ENCODE measurements at places on chromosomes 12 and 14.

DNA sequence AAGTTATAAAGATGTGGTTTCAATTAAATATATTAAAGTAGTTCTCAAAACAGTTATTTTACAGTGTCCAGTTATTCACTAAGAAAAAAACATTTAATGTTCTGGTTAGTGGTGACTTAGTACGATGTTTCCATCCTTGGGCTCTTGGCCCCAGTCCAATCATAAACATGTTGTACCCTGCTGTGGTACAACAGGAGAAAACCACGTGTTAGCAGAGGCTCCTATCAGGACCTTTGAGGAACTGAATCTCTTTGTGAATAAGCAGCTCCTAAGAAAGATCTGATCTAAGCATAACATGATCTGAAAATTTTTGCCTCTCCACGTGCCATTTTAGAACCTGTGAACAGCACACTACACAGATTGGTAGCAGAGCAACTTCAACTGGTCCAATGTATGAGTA lies 234.0 kb downstream of the SYT1 start:
- no peak overlapping the region for H3K27ac ChIP-seq
- H3K4me1 ChIP-seq = no peaks in the 10 kb centered on the region
- H3K27me3 ChIP-seq = no peaks in the 10 kb centered on the region
- no peak overlapping the region for H3K4me3 ChIP-seq
- H3K36me3 ChIP-seq = no peaks in the 10 kb centered on the region

DNA sequence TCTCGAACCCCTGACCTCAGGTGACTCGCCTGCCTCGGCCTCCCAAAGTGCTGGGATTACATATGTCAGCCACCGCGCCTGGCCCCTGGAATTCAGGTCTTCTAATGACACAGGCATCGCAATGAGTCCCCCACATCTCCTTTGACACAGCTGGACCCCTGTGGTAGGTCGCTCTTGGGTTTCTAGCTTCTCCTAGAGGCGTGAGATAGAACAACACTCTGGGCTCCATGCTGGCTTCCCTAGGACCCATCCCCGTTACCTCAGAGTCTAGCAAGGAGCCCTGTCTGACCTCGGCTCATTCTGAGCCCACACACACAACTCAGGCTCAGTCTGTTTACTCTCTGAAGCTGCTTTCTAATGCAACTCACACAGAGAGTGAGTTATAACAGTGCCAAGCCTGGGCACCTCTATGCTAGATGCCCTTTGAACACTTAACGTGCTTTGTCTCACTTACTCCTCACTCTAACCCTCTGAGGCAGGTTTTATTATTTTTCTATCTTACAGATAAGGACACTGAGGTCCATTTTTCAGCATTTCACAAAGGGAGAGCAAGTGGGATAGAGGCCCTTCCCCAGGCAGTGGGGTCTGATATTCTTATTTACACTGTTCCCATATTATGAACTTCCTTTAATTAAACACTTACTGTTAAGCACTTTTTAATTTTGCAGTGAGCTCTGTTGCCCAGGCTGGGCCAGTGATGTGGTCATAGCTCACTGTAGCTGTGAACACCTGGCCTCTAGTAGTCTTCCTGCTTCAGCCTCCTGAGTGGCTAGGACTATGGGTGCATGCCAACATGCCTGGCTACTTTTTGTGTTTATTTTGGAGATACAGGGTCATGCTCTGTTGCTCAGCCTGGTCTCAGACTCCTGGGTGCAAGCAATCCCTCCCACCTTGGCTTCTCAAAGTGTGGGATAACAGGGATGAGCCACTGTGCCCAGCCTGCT lies 40.6 kb upstream of the RBM19 start:
- H3K4me1 ChIP-seq = no peaks in the 10 kb centered on the region
- DNase-seq = no peak
- H3K4me3 ChIP-seq = no peak overlapping the region
- peaks cover 52% of the 10 kb centered on the region for H3K27me3 ChIP-seq

DNA sequence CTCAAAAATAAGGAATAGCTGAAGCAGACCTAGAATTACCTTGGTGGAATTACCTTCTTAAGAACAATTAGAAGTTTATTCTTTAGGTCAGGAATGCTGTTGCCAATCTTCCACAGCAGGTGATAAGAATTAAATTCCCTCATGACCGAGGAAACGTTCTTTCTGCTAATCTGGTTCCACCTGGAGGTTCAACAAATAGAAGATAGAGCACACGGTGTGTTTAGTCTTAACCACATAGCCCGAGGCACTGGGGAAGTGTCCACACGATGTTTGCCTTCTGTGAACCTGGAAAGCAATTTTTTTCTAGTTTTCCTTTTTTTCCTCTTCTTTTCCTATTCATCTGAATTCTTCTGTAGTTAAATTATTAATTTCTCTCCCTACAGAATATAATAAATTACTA lies 906.9 kb downstream of the NRXN3 start:
- H3K4me3 ChIP-seq = no peak overlapping the region
- no peak overlapping the region for H3K27ac ChIP-seq
- H3K36me3 ChIP-seq = no peaks in the 10 kb centered on the region
- DNase-seq = no peak
- no peaks in the 10 kb centered on the region for H3K4me1 ChIP-seq

GRCh38 chr12:52903855-52904508 lies 894 bp downstream of the KRT8 start:
- H3K4me1 ChIP-seq = peaks cover 33% of the 10 kb centered on the region
- peaks cover 3% of the 10 kb centered on the region for H3K27me3 ChIP-seq
- DNase-seq = peak; percentile 75

- H3K36me3 ChIP-seq = peaks cover 18% of the 10 kb centered on the region
- H3K4me3 ChIP-seq = no peak overlapping the region
- no peaks in the 10 kb centered on the region for H3K4me1 ChIP-seq
- peak overlapping the region; percentile 48 for H3K27ac ChIP-seq
- H3K27me3 ChIP-seq = no peaks in the 10 kb centered on the region
Measured at GRCh38 chr14:67646131-67646530, 26.4 kb downstream of the ARG2 start.

GRCh38 chr12:97306147-97306546 lies 156.5 kb upstream of the RMST start:
- H3K36me3 ChIP-seq = no peaks in the 10 kb centered on the region
- H3K27me3 ChIP-seq = peaks cover 5% of the 10 kb centered on the region
- H3K4me3 ChIP-seq = no peak overlapping the region
- H3K4me1 ChIP-seq = no peaks in the 10 kb centered on the region
- no peak overlapping the region for H3K27ac ChIP-seq

DNA sequence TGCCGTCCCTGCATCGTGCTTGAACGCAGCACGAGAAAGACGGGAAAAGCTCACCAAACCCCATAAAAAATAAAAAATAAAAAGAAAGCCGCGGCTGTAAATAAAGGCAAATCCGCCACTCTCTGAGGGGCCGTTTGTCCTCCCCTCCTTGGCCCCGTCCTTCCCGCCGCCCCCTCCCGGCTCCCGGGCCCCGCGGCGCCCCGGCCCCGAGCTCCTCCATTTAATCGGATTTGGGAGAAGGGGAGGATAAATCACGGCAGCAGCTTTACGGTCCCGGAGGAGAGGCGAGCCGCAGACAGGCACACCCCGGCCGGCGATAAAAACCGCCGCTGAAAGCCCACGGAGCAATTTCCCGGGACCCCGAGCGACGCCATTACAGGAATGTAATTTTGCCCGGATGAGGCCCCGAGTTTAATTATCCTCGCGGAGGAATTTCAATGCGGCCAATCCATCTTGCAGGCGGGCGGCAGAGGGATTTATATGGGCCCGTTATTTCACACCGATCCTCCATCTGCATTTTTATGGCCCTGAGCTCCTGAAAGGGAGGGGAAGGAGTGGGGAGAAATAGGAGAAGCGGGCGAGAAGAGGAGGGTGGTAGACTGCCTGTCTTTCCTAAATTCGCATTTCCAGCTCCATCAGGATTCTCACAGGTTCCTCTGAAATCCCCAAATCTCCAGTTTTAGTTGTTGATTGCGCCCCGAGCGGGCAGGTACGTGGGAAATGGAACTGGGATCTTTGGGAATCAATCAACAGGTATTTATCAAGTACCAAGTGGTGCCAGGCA lies 1.3 kb upstream of the ATP5MC2 start:
- H3K36me3 ChIP-seq = peaks cover 4% of the 10 kb centered on the region
- no peak for DNase-seq
- H3K4me1 ChIP-seq = peaks cover 17% of the 10 kb centered on the region

DNA sequence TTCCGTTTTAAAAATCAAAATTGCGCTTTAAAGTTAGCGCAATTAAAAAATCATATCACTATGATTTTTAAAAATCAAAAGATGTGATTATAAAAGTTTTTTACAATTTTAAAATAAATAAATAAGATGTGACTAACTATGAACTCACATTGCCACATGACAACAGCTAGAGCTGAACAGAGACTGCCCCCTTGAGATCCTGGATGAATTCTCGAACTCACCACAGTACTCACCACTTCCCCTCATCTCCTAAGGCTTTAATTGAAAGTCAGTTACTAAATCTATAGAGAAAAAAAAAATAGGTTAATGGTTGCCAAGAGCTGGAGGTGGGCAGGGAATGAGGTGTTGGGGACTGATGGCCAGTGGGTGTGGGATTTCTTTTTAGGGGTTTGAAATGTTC lies 384.2 kb downstream of the ZFP36L1 start:
- no peak overlapping the region for H3K4me3 ChIP-seq
- DNase-seq = no peak
- H3K36me3 ChIP-seq = peaks cover 12% of the 10 kb centered on the region
- no peaks in the 10 kb centered on the region for H3K27me3 ChIP-seq
- peaks cover 36% of the 10 kb centered on the region for H3K4me1 ChIP-seq

DNA sequence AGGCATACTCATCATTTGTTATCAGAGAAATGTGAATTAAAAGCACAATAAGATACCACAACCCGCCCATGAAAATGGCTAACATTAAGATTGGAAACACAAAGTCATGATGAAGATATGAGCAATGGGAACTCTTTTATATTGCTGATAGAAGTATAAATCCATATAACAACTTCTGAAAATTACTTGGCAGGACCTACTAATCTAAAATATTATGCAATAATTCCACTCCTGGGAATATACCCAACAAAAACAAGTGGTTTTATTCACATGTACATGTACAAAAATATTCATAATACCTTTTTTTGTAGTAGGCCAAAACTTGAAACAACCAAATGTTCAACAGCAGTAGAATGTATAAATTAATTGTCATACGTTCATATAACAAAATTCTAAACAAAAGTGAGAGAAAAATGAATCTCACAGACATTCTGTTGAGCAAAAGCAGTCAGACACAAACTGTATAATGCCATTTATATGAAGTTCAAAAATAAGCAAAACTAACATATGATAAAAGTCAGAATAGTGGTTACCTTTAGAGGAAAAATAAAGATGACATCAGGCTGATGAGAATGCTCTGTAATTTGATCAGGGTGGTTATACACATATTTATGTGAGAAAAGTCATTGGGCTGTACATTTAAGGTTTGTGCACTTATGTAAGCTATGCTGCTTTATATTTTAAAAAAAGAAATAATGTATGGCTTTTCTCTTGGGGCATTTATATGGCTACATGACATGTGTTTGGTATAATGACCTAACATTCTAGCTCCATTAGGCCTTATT lies 309.2 kb upstream of the KITLG start:
- DNase-seq = no peak
- peaks cover 5% of the 10 kb centered on the region for H3K4me1 ChIP-seq
- H3K27me3 ChIP-seq = no peaks in the 10 kb centered on the region
- H3K4me3 ChIP-seq = no peak overlapping the region

GRCh38 chr12:2354151-2354991 lies 301.6 kb downstream of the CACNA1C start:
- peaks cover 22% of the 10 kb centered on the region for H3K27me3 ChIP-seq
- H3K4me1 ChIP-seq = peaks cover 34% of the 10 kb centered on the region
- H3K27ac ChIP-seq = peak overlapping the region; percentile 23
- H3K36me3 ChIP-seq = peaks cover 5% of the 10 kb centered on the region
- no peak for DNase-seq

GRCh38 chr12:10247436-10248058 lies 34.9 kb downstream of the GABARAPL1 start:
- no peaks in the 10 kb centered on the region for H3K36me3 ChIP-seq
- no peak overlapping the region for H3K4me3 ChIP-seq
- peaks cover 3% of the 10 kb centered on the region for H3K27me3 ChIP-seq

DNA sequence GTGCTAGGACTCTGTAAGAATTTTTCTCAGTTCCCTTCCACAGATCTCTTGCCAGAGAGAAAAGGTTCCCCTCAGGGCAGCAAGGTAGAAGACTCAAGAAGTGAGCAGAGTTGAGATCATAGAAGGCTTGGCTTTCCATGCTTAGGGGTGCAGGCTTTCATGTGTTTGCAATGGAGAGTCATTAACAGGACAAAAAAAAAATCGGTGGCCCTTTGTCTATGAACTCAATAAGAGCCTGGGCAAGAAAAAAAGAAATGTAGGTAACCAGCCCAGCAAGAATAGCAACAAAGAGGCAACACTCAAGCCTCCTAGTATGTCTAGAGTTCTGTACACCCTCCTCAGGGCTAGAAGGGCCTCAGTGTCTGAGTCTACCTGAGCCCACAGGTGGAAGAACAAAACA lies 23.4 kb upstream of the LRP6 start:
- H3K27ac ChIP-seq = no peak overlapping the region
- DNase-seq = no peak
- H3K4me3 ChIP-seq = no peak overlapping the region
- H3K36me3 ChIP-seq = no peaks in the 10 kb centered on the region
- H3K4me1 ChIP-seq = peaks cover 12% of the 10 kb centered on the region

GRCh38 chr14:93946541-93947090 lies 19.5 kb downstream of the FAM181A start:
- no peak overlapping the region for H3K27ac ChIP-seq
- no peaks in the 10 kb centered on the region for H3K36me3 ChIP-seq
- no peak for DNase-seq
- H3K4me3 ChIP-seq = no peak overlapping the region

- DNase-seq = no peak
- H3K27me3 ChIP-seq = peaks cover 17% of the 10 kb centered on the region
- H3K4me3 ChIP-seq = no peak overlapping the region
- no peaks in the 10 kb centered on the region for H3K36me3 ChIP-seq
- no peak overlapping the region for H3K27ac ChIP-seq
- no peaks in the 10 kb centered on the region for H3K4me1 ChIP-seq
Measured at GRCh38 chr12:41485203-41485602, 297.1 kb downstream of the PDZRN4 start.

- DNase-seq = no peak
- H3K4me3 ChIP-seq = no peak overlapping the region
- H3K36me3 ChIP-seq = no peaks in the 10 kb centered on the region
- no peaks in the 10 kb centered on the region for H3K27me3 ChIP-seq
- H3K4me1 ChIP-seq = peaks cover 22% of the 10 kb centered on the region
- no peak overlapping the region for H3K27ac ChIP-seq
Measured at GRCh38 chr14:93025055-93025454, 90.7 kb downstream of the ITPK1 start.

DNA sequence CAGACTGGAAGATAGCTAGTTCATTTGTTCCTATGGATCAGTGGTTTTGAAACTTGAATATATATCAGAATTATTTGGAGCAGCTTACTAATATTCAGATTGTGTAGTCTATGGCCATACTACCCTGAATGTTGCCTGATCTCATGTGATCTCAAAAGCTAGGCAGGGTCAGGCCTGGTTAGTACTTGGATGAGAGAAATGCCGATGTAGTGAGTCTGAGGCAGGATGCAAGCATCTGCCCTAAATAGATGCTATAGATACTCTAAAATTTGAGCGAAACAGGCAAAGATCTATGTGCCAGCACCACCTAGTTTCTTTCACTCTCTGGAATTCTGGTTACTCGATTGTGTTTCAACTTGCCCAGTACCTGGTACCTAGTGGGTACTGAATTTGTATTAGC lies 40.9 kb downstream of the FRMD6 start:
- H3K4me3 ChIP-seq = no peak overlapping the region
- H3K27ac ChIP-seq = no peak overlapping the region
- H3K36me3 ChIP-seq = peaks cover 25% of the 10 kb centered on the region
- no peaks in the 10 kb centered on the region for H3K4me1 ChIP-seq

GRCh38 chr12:98724384-98725155 lies 79.5 kb downstream of the APAF1 start:
- H3K4me1 ChIP-seq = no peaks in the 10 kb centered on the region
- no peaks in the 10 kb centered on the region for H3K27me3 ChIP-seq
- H3K27ac ChIP-seq = no peak overlapping the region
- H3K36me3 ChIP-seq = peaks cover 17% of the 10 kb centered on the region
- H3K4me3 ChIP-seq = no peak overlapping the region

All from type B pancreatic cell (in vitro differentiated cells).